ENCODE measurements at places on chromosomes 7 and 10.

DNA sequence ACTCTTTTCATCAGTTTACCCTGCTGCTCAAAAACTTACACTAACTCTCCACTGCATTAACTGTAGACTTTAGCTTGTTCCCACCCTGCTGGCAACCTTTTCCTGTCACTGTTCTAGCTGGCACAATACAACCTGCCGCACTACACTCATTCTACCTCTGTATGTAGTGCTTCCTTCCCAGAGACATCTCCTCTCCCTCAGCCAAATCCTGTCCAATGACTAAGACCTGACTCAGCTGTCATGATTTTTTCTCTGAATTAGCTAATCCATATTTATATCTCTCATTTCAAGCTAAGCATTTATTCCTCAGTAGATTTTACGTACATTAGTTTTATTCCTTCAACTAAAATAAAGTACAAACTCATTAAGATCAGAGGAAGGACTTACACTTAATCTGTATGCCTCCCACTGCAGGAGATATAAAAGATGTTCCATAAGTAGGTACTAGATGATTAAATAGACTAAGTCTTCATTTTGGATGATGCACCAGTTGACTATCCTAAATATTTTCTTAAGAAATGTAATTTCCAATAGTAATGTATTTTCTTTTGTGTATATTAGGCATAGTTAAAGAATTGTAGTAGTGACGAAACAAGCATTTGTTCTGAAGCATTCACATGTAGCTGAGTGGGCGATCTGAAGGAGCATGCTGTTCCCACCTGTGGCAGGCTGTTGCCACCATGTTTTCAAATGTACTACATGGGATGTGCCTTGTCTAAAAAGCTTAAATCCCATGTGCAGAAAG lies 189.1 kb downstream of the SKAP2 start:
- no peak for DNase-seq

GRCh38 chr7:98559958-98560357 lies 57.1 kb upstream of the NPTX2 start:
- no peak for DNase-seq

DNA sequence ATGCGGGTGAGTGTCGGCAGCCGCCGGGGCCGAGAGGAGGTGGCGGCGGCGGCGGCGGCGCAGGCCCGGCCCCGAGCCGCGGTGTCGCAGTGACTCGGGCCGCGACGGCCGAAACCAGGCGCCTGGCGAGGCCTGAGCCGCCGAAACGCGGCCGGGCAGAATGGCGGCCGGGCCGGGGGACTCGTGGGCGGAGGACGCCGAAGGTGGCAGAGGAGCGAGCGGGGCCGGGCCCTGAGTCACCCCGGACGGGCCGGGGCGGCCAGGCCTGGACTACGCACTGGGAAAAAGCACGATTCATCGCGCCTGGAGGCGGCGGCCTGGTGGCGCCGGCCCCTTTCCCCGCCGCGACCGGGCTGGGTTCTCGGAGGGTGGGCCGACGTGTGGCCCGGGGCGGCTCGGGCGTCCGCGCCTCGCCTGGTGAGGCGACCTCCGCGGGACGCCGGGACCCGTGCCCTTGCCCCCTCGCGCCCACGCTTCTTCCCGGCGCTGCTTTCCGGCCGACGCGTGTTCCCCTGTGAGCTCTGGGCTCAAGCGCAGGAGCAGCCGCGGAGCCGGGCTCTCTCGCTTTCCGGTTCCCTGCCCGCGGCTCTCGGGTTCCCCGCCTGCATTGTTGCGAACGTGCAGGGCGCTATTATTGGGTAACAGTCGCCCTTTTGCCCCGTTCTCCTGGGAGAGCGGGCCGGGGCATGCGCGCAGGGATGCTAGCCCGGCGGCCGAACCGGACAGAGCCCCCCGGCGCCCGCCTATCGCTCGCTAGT lies 500 bp downstream of the CUL1 start:
- peak; percentile 71 for DNase-seq

DNA sequence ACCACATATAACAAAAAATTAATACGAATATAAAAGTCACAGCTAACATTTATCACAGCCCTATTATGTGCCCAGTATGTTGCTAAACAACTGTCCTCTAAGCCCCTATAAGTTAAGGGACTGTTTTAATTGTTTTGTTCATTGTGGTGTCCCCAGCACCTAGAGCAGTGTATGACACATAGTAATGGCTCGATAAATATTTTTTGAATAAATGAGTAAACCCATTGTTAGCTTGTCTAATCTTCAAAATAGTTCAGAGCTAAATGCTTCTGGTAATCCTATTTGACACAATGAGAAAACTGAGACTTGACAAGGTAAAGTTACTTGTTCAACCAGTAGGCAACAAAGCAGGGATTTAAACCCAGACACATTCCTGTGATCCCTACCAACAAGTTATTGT lies 78.4 kb upstream of the NEUROD6 start:
- DNase-seq: no peak

- DNase-seq: no peak
Measured at GRCh38 chr10:76583711-76584161, 1053.9 kb downstream of the KCNMA1 start.

- no peak for DNase-seq
Measured at GRCh38 chr10:23534326-23534725, 95.5 kb downstream of the OTUD1 start.

DNA sequence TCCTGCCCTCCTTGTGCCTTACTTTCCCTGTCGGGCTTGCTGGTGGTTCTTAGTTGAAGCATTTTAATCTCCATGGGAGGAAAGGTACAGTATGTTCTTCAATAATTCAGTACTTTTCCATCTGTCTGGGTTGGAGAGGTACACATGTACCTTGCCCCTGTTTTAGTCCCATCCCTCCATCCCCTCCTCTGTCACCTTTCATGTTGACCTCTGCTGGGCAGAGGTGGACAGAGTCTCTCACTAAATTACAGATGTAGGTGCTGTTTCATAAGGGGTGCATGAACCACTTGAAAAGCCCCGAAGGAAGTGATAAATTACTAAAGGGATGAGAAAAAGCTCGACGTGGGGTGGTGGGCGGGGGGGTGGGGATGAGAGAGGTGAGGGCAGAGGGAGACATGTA lies 5.4 kb downstream of the AGFG2 start:
- DNase-seq: no peak

DNA sequence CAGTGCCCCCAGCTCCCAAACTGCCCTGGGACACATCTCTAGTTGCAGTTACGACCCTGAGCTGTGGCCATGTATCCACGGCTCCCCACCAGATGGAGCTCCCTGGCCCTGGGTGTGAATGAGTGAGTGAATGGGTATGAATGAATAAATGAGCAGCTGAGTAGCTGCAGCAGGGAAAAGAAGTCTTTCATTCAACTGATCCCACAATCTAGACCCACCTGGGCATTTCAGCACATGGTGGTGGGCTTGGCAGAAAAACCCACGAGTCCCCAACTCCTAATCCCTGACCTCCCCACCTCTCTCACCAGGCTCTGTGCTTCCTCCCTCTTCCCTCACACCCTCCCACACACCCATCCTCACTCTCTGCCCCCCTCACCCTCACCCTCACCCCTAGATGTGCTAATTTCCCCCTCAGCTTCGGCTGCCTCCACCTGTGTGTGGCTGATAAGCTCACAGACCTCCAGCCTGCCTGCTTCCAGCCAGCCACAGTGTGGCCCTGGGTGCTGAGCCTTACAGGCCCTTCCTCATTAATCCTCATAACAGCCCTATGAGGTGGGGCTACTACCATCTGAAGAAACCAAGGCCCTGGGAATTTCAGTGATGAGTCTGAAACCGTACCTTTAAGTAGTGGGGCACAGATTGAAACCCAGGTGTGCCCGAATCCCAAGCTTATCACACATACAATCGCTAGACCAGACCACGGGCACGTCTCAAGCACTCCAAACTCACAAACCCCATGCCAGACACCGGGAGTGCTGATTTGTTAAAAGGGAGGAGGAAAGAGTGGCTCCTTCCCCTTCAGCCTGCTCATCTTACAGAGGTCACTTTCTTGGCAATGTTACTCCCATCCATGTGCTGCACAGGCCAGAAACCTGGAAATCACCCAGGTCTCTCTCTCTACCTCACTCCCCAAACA lies 2.2 kb upstream of the ATP6V1F start:
- DNase-seq: no peak

DNA sequence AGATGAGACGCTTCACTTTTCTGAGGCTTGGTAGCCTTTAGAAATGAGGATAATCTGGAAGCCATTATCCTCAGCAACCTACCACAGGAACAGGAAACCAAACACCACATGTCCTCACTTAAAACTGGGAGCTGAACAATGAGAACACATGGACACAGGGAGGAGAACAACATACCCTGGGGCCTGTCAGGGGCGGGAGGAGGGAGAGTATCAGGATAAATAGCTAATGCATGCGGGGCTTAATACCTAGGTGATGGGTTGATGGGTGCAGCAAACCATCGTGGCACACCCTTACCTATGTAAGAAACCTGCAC lies 48.9 kb downstream of the LRGUK start:
- DNase-seq: no peak

GRCh38 chr10:22646388-22646853 lies 68.0 kb downstream of the PIP4K2A start:
- no peak for DNase-seq

DNA sequence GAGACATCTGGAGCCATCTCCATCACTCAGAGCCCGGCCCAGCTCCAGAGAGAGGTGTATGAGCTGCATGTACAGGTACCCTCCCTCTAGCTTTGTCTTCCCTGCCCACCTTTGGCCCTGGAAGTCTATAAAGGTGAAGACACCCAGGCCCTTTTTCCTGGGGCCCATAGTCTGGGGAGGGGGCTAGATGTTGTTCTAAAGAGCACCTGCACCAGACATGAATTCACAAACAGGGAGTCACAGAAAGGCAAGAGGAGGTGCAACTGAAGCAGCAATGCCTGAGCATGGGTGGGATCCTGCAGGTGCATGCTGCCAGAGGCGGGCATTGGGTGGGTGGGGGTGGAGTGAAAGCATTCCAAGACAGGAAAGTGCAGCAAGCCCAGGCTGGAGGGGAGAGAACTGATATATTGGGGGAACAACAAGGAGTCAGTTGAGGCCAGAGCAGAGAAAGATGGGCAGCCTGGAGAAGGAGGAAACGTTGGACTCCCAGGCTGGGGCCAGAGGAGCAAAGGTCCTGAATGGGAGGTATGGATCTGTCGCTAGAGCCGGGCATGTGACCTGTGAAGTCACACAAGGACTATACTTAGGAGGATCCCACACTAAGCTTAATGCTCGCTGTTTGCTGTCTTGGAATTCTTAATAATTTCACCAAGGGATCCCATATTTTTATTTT lies 11.7 kb downstream of the CDHR1 start:
- DNase-seq: no peak

DNA sequence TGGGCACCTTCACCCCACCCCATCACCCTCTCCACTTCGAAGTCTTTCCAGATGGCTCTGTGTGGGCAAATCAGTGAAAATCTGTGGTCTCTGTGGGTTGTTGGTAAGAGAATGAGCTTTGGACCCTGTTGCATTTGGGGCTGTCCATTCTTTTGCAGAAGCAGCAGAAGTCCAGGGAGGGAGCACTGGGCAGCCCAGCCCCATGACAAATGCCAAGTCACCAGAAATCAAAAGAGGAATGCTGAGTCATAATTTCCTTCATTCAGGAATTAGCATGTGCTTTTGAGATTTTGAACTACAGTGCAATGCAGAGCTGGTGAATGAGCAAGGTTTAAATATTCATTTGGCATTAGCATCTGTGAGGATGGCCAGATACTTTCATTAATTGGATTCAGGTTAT lies 556.2 kb downstream of the LRMDA start:
- DNase-seq: no peak

DNA sequence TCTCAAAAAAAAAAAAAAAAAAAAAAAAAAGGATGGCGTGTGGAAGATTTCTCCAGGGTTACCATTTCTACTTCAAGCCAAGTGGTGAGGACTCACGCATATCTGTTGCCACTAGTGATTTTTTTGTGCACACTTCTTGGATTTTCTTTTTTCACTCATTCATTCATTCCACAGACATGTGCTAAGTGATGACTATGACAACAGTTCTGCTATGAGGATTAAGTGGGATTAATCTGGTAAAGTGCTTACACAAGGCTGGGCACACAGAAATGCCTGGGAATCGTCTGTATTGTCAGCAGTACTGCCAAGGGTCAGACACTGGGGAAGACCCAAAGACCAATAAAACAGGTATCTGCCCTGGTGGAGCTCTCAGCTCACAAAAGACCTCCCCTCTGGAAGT lies 6.3 kb upstream of the OPN1SW start:
- no peak for DNase-seq

DNA sequence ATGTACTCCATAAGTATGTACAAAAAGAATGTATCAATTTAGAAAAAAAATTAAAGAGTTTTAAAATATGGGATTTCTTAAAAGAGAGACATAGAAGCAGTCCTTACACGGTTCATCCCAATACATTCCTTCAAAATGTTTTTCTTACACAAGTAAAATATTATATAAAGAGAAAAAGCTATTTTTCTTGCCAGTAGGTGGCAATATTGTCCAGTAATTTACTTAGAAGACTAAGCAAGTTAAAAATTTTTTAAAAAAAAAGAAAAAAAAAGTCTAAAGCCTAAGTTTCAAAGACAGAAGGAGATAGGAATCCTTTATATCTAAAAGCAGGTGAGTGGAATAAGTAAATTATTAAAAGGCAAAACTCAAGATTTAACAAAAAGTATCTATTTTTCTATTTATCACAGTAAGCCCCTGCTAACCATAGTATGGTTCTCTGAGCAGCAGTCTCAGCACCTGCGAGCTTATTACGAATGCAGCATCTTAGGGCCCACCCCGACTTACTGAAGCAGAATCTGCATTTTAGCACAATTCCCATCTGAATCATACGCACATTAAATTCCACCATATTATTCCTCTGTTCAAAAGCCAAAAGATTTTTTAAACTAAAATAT lies 240.6 kb downstream of the DGKI start:
- DNase-seq: no peak

DNA sequence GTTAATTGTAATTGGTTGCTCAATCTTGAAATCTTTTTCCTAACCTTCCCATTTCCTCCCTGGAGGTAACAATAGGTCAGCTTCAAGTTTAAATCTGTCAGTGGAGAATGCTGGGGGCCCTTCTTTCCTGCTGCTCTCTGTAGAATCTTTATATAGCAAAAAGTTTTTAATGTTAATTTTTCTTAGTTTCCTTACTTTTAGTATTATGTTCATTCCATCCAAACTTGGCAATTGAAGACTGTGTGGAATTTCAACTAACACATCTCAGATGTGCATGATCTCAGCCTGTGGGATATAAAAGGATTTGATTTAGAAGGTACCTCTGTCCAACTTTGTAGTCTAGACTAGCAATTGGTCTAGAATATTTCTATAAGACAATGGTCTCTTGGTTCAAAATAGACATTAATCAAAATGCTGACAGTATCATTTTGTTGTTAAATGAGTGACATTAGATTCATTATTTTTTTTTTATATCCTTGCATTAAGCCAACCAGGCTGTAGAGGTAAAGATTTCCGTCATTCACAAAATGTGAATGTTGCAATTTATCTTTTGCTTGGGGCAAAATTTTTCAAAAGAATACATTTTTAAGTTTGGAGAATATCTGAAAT lies 100.4 kb upstream of the SEMA3A start:
- no peak for DNase-seq

DNA sequence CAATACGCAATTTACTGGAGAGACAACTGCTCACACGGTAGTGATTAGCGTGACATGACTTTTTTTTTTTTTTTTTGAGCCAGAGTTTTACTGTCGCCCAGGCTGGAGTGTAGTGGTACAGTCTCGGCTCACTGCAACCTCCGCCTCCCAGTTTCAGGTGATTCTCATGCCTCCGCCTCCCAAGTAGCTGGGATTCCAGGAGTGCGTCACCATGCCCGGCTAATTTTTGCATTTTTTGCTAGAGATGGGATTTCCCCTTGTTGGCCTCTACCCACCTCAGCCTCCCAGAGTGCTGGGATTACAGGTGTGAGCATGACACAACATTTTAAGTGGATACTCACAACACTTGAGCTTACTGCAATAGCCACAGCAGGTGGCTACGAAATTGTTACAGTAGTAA lies 11.9 kb downstream of the ARL4A start:
- no peak for DNase-seq

GRCh38 chr10:51501396-51501795 lies 198.0 kb downstream of the CSTF2T start:
- DNase-seq: no peak
